WTC11 (cell line): ENCODE measurements at places on chromosomes 3 and 15.

DNA sequence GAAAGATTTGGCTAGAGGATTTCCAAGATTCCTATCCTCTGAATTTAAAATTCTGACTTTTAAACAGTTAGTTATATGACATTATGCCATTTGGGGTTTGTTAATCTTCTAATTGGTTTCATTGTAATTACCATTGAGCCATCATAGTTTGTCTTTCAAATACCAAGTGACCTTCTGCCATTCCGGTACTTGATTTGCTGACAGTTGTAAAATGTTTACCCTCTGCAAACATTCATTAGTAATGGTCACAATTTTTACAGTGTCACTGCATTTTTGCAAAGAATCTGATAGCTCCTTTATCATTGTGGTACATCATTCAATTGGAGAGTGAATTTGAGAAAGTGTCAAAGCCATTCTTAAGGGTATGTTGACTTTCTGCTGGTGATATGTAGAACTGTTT is 645.0 kb upstream of the TBL1XR1 start:
- no peaks in the 10 kb centered on the region for H3K36me3 ChIP-seq
- H3K27me3 ChIP-seq: no peaks in the 10 kb centered on the region
- H3K4me3 ChIP-seq: no peak overlapping the region
- no peak overlapping the region for H3K27ac ChIP-seq

- H3K27me3 ChIP-seq: peaks cover 48% of the 10 kb centered on the region
- H3K4me1 ChIP-seq: peaks cover 16% of the 10 kb centered on the region
- H3K27ac ChIP-seq: no peak within 1 kb of the TSS
- DNase-seq: peak; percentile 52
- peak within 1 kb of the TSS; percentile 69 for H3K4me3 ChIP-seq
Measured at GRCh38 chr3:123448536-123449101, at the start of gene ADCY5. Gene ADCY5, minus strand, starts transcription at chr3:123449090. Its CDS starts 545 bp downstream, at chr3:123448545.

- DNase-seq: no peak
- H3K4me3 ChIP-seq: no peak overlapping the region
- H3K27ac ChIP-seq: no peak overlapping the region
Measured at GRCh38 chr3:27349832-27350231, 19.4 kb downstream of the NEK10 start.

DNA sequence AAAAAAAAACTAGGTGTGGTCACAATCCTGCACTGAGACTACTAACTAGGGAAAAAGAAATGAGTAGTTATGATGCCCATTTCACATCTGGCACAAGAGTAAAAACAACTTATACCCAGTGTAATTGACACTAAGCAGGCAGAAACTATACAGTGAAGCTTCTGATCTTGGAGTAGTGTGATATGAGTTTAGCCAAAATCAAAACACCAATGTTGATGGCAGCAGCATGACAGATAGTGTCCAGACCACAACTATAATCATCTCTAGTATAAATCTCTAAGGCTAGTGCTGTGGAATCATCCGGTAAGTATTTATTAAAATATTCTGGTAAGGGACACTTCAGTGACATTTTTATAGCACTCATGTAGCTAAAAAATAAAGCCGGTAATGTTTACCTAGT is 108.5 kb upstream of the EPHA6 start:
- H3K4me3 ChIP-seq: no peak overlapping the region
- peaks cover 2% of the 10 kb centered on the region; the same call in 1 of the 2 replicates for H3K4me1 ChIP-seq
- no peak for DNase-seq
- H3K36me3 ChIP-seq: no peaks in the 10 kb centered on the region

- no peaks in the 10 kb centered on the region for H3K27me3 ChIP-seq
- no peaks in the 10 kb centered on the region for H3K36me3 ChIP-seq
- H3K27ac ChIP-seq: no peak overlapping the region
- H3K4me1 ChIP-seq: no peaks in the 10 kb centered on the region
- H3K4me3 ChIP-seq: no peak overlapping the region
Measured at GRCh38 chr3:23553353-23553752, 252.4 kb upstream of the UBE2E1 start.

DNA sequence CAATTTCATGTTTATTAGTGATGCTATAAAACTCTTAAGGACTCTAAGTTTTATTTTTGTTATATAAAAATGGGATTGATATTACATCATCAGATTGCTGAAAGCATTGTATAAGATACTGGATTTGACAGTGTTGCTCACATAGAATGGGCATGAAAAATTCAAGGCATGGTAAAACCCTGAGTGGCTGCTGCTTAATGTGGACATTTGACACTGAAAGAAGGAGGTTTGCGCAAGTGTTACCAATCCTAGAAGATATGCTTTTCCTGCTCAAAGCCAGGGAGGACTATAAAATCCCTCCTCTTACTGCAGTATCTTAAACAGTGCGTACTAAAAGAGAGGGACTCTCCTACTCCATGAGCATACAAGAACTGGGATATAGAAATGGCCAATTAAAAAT is 65.8 kb upstream of the PTX3 start:
- DNase-seq: no peak
- H3K27ac ChIP-seq: no peak overlapping the region
- no peaks in the 10 kb centered on the region for H3K36me3 ChIP-seq
- peaks cover 12% of the 10 kb centered on the region for H3K4me1 ChIP-seq
- no peaks in the 10 kb centered on the region for H3K27me3 ChIP-seq

GRCh38 chr3:57179580-57180410 is 14.6 kb upstream of the IL17RD start:
- peaks cover 14% of the 10 kb centered on the region for H3K4me1 ChIP-seq
- H3K36me3 ChIP-seq: no peaks in the 10 kb centered on the region
- H3K27ac ChIP-seq: no peak overlapping the region
- no peaks in the 10 kb centered on the region for H3K27me3 ChIP-seq
- no peak for DNase-seq

GRCh38 chr3:112908252-112908651 is 61.6 kb upstream of the CD200R1L start:
- no peak for DNase-seq
- peaks cover 14% of the 10 kb centered on the region for H3K36me3 ChIP-seq
- H3K4me1 ChIP-seq: no peaks in the 10 kb centered on the region
- no peak overlapping the region for H3K27ac ChIP-seq
- H3K4me3 ChIP-seq: no peak overlapping the region
- H3K27me3 ChIP-seq: peaks cover 4% of the 10 kb centered on the region; the same call in 1 of the 2 replicates

- H3K36me3 ChIP-seq: no peaks in the 10 kb centered on the region
- H3K27me3 ChIP-seq: peaks cover 4% of the 10 kb centered on the region; the same call in 1 of the 2 replicates
- no peak for DNase-seq
- peaks cover 8% of the 10 kb centered on the region for H3K4me1 ChIP-seq
Measured at GRCh38 chr15:80242802-80243201, 9.2 kb downstream of the CTXND1 start.

- no peaks in the 10 kb centered on the region for H3K27me3 ChIP-seq
- peaks cover 13% of the 10 kb centered on the region for H3K4me1 ChIP-seq
Measured at GRCh38 chr3:59135096-59135495, 85.3 kb upstream of the CFAP20DC start.

GRCh38 chr15:28947221-28947674 is 61.5 kb downstream of the APBA2 start:
- H3K36me3 ChIP-seq: peaks cover 17% of the 10 kb centered on the region
- H3K4me3 ChIP-seq: no peak overlapping the region
- DNase-seq: no peak

GRCh38 chr3:136249593-136249992 is 547 bp upstream of the PCCB start:
- no peaks in the 10 kb centered on the region for H3K27me3 ChIP-seq
- peak overlapping the region; percentile 81 for H3K4me3 ChIP-seq
- DNase-seq: no peak
- peaks cover 41% of the 10 kb centered on the region for H3K4me1 ChIP-seq

DNA sequence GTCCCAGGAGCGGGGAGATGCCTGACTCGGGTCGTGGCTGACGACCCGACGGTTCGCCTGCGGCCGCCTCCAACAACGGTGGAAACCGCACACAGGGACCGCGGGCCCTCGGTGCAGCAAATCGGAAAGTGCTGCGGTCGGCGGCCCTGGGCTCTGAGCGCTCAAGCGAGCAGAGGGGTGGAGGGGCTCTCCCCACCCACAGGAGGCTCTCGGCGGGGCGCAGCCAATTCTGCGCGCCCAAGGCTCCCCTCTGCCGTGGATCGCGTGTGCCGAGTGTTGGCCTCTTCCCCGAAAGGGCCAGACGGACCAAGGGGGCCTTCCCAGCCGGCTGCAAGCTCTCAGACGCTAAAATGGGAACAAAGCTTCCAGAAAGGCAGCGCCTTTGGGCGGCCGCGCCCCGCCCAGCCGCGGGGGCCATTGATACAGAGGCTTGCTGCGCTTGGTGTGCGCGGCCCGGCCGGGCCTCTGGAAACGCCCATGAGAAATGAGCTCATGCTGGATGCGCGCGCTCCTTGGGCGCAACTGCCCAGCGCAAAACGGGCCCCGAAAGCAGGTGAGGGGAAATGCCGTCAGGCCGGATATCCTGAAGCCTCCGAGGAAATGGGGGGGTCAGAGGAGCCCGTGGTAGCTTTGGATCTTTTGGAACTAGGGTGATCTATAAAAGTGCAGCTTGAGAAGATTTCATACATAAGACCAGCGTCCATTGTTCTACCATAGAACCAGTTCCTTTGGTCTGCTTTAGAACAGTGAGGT is 1.2 kb upstream of the GSK3B start:
- peaks cover 20% of the 10 kb centered on the region for H3K36me3 ChIP-seq
- peak; percentile 82 for DNase-seq
- peaks cover 15% of the 10 kb centered on the region for H3K4me1 ChIP-seq
- no peak overlapping the region for H3K4me3 ChIP-seq
- H3K27ac ChIP-seq: peak overlapping the region; percentile 100

- H3K4me1 ChIP-seq: peaks cover 25% of the 10 kb centered on the region
- H3K27ac ChIP-seq: no peak overlapping the region
Measured at GRCh38 chr3:67648229-67648628, 6.2 kb downstream of the SUCLG2 start.

DNA sequence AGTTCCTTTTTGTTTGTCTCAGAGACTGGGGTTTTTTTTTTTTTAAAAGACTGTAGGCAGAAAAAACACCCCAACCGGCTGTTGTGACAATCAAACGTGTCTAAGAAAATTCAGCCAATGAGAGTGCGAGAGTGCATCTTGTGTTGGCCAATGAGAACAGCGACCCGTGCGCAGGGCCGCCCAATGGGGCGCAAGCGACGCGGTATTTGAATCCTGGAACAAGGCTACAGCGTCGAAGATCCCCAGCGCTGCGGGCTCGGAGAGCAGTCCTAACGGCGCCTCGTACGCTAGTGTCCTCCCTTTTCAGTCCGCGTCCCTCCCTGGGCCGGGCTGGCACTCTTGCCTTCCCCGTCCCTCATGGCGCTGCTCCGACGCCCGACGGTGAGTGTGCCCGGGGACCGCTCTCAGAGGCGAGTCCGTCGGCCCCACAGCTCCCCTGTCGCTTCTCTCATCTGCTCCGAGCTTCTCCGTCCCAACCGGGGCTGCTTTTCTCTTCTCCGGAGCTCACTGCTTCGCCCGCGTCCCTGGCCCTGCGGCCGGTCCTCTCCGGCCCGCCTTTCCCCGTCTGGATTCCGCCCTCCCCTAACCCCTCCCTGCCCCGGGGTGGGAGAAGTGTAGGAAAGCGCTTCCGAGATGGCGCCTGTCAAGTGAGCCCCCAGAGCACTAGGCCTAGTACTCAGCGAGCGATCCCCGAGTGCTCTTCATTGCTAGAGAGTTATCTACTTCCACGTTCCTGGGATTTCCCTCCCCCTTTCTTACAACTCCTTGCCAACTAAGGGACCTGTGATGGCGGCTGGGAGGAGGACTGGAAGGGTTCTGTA is at the start of gene CCNB2:
Gene CCNB2, plus strand, starts transcription at position 235 of the 821 bp plus-strand sequence. Its CDS starts 123 bp downstream, at position 358.
- peaks cover 8% of the 10 kb centered on the region for H3K4me1 ChIP-seq
- peak within 1 kb of the TSS; percentile 96 for H3K4me3 ChIP-seq
- H3K27me3 ChIP-seq: no peaks in the 10 kb centered on the region
- H3K36me3 ChIP-seq: peaks cover 31% of the 10 kb centered on the region
- H3K27ac ChIP-seq: peak within 1 kb of the TSS; percentile 88

GRCh38 chr3:193742628-193743027 is 149.6 kb downstream of the OPA1 start:
- H3K27me3 ChIP-seq: no peaks in the 10 kb centered on the region
- H3K27ac ChIP-seq: no peak overlapping the region
- H3K4me1 ChIP-seq: peaks cover 27% of the 10 kb centered on the region
- no peaks in the 10 kb centered on the region for H3K36me3 ChIP-seq
- DNase-seq: no peak
- no peak overlapping the region for H3K4me3 ChIP-seq

DNA sequence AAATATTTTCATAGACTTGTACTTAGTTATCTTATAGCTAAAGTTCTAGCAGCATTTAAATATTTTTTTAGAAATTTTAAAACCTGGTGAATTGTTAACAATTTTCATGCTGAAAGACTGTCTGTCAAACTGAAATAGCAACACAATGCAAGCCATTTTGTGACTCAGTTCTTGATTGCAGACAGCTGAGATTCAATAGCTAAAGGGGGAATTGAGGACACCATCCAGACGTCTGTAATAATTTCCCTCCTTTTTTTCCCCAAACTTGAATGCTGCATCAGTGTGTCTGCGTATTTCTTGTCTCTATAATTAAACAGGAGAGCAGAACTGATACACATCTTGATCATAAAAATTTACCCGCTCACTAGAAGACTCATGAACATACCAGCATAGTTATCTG is 468.3 kb downstream of the GBE1 start:
- no peak overlapping the region for H3K27ac ChIP-seq
- H3K4me1 ChIP-seq: no peaks in the 10 kb centered on the region
- DNase-seq: no peak
- no peaks in the 10 kb centered on the region for H3K36me3 ChIP-seq
- H3K27me3 ChIP-seq: no peaks in the 10 kb centered on the region

GRCh38 chr3:155418407-155418806 is 124.9 kb upstream of the STRIT1 start:
- peaks cover 32% of the 10 kb centered on the region for H3K4me1 ChIP-seq
- no peaks in the 10 kb centered on the region for H3K27me3 ChIP-seq
- H3K4me3 ChIP-seq: no peak overlapping the region
- H3K36me3 ChIP-seq: no peaks in the 10 kb centered on the region
- no peak for DNase-seq

DNA sequence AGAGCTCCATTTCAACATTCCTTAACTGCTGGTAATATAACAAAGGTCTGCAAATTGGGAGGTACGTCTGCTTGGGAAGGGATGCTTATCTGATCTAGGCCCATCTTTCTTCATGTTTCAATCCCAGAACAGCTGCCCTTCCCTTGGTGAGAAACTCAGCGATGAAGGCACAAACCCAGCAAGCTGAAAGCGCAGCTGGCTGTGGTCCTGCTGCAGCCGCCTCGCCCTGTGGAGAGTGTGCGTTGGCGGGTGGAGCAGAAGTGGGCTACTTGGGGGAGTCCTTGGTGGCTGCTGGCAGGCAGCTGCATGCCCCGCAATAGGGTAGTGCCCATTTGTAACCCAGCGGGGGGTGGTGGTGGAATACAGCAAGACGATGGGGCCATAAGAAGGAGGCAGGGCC is 160.6 kb upstream of the WNT5A start:
- H3K27ac ChIP-seq: no peak overlapping the region
- H3K4me3 ChIP-seq: no peak overlapping the region
- H3K4me1 ChIP-seq: peaks cover 67% of the 10 kb centered on the region
- no peaks in the 10 kb centered on the region for H3K36me3 ChIP-seq
- DNase-seq: no peak
- H3K27me3 ChIP-seq: no peaks in the 10 kb centered on the region; the same call in 1 of the 2 replicates
